ENCODE measurements at places on chromosomes 3 and 15.

DNA sequence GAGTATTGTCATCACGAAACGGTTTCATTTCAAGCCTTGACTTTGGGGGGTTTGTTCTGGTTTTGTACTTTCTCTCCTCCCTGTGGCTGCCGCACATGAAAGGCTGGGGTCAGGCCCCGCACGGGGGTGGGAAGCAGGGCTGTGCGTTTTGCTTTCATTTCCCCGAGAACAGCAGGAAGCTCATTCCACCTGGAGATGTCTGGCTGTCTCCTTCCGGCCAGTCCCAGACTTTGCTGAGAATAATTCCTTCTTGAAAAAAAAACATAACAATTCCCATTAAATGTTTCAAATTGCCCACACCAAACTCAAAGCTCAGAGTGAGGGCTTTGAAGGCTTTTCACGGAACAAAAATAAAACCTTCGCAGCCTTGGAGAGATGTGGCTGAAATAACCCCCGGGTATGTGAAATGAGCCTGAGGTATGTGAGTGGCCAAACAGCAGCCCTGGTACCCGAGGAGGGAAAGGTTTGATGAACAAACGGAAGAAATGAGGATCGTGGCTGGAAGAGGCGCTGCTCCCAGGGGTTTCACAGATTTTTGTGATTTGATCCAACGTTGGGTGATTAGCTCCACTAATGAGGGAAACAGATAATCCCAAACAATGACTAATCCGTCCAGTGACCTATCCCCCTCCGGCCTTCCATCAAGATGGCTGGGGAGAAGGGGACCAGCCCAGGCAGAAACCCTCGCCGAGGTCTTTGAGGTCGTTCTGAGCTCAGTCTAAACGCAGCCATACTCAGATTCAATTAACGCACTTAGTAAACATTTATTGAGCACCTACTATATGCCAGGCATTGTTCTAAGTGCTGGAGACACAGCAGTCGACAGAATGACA is 126.9 kb upstream of the MEF2A start:
- no peak for DNase-seq

DNA sequence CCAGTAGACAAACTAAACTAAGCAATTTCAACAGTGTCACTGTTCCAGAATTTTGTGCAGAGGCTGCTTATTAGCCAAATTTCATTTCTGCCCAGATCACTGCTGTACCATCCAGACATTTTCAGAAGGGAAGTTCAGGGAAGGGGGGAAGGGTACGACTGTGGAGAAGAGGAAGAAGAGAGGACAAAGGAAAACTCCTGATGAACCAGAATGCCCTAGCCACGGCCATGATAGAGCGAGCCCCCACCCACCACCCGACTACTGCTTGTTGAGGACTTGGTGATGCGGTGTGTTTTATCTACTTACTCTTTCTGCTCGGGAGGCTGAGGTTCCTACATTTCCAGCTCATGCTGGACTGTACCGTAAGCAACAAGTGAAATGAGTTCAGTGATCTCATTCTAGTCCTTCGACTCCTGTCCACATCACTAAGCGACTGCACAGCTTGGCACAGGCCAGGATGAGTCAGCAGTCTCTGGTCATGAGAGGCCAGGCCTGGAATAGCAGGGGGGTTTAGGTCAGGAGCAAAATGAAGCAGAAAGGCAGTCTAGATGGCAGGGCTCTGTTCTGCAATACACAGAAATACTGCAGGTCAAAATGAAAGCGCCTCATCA is 330.8 kb downstream of the TIGIT start:
- peak; percentile 65 for DNase-seq

DNA sequence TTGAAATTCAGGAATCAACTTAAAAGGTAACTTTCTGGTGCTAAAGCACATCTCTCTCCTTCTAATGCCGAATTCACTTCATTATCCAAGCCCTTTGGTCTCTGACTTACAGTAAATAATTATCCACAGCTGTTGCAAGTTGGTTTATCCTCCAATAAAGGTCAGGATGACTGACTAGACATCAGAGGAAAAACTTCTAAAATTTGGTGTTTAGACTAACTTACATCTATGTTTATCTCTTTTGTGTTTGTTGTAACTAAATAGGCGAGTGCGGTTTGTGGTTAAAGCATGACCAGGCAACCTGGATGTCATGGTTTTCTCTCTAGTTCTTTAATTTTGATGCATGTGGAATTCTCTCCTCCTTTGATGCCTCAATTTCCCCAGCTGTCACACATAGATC is 237.4 kb upstream of the LRTM1 start:
- no peak for DNase-seq

DNA sequence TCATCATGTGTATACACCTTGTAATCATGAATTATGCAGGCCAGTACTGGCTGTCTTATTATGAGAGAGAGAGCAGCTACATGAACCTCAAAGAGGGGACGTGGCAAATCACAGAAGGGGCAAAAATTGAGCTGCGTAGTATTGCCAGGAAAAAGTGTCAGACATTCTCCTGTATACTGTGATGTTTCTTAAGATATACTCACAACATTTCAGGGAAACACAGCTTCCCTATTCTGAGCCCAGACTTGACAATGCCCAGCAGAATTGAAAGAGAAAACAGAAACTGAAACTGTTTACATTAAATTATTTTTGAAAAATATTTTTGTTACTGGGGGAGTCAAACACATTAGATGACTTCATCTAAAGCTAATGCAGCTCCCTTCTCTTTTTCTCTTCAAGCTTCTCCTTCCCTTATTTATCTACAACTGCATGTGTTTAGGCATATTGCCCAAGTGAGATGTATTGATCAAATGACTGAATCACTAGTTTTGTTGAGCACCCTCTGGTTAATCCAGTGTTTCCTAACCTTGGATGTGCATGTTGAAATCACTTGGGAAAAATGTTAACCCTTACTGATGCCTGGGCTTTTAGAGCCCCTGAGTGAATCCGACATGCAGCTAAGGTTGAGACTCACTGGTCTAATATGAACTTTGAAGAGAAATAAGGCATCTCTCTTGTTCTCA is 39.5 kb downstream of the CADPS start:
- no peak for DNase-seq

GRCh38 chr15:38299216-38299615 is 46.6 kb downstream of the SPRED1 start:
- DNase-seq = no peak

DNA sequence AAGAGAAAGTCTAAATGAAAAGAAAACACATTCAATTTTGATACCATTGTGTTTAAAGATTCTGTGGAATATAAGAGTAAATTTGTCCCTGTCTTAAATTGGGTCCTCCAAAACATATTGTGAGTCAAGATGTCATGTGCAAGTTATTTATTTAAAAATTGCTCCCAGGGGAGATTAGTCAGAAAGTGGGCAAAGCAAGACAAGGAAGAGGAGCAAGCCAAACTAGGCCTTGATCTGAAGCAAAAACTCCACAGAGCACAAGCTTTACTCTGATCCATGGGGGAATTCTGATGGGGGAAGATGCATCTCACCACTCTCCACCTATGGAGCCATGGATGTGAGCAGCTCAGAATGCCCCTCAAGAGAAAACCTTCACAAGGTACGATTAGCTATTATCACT is 342.8 kb upstream of the IL12A start:
- peak; percentile 30 for DNase-seq

GRCh38 chr3:32621466-32621865 is 50.8 kb upstream of the DYNC1LI1 start:
- DNase-seq = no peak

DNA sequence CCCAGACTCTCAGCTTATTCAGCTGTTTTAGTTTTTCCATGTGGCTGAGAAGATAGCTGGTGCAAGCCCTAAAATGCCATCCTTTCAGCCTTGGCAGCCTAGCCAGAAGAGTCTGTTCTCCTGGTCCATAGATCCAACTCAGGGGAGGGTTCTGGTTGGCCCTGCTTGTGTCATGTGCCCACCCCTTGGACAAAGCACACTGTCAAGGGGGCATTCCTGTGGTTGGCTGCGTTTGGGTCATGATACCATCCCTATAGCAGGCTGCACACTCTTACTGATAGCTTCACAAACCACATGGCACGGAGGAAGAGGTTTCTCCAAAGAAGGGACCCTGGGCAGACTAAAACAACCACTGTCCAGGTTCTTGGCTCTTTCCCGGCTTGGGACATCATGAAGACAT is 8.4 kb upstream of the FSTL1 start:
- no peak for DNase-seq

DNA sequence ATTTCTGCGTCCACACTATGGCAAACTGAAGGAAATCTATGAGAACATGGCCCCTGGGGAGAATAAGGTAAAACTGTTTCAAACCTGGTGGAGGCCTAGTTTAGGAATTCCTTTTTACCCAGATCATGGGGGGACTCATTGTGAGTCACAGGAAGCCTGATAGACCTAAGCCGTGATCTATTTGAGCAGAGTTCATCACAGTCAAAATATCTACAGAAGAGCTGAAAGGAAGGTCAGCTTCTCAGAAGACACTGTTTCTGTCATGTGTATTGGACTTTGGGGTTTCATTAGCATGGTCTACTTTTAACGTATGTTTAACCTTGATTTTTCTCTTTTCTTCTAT is 1.3 kb downstream of the PSMD2 start:
- DNase-seq = no peak

GRCh38 chr15:41790756-41791546 is 16.7 kb downstream of the MAPKBP1 start:
- no peak for DNase-seq

- no peak for DNase-seq
Observed at GRCh38 chr3:198046120-198046857, 86.3 kb downstream of the LMLN start.

- no peak for DNase-seq
Observed at GRCh38 chr15:58932710-58933280, 684 bp downstream of the SLTM start.

- DNase-seq = no peak
Observed at GRCh38 chr3:186361762-186362536, at the start of gene DGKG. Gene DGKG (minus strand): TSS chr3:186362234. CDS start chr3:186320459, 41,775 bp downstream.

- peak; percentile 36 for DNase-seq
Observed at GRCh38 chr3:24763393-24763792, 268.7 kb upstream of the THRB start.

GRCh38 chr3:12139111-12139511 is 19.6 kb downstream of the TIMP4 start:
- DNase-seq = peak; percentile 42

GRCh38 chr15:54312528-54312927 is 334.3 kb downstream of the UNC13C start:
- no peak for DNase-seq

GRCh38 chr3:133538154-133538553 is 35.3 kb upstream of the CDV3 start:
- no peak for DNase-seq

DNA sequence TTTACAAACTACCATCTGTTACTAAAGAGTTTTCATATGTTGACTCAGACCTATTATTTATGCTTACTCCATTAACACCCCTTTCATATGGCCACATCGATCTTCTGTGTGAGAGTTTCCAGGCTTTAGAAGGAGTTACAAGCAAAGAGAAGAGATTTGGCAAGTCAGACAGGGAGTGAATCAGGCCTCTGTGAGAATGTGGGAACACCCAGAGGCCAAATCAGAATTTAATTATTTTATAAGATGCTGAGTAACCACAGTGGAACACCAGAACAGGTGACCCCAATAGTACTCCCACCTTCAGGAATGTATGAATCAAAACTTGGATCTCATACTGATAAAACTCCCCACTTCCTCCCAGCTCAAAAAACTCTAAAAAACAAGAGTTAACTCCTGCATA is 42.0 kb downstream of the IFT57 start:
- peak; percentile 65 for DNase-seq

- DNase-seq = no peak
Observed at GRCh38 chr3:160065282-160065681, 76.6 kb downstream of the IL12A start.

DNA sequence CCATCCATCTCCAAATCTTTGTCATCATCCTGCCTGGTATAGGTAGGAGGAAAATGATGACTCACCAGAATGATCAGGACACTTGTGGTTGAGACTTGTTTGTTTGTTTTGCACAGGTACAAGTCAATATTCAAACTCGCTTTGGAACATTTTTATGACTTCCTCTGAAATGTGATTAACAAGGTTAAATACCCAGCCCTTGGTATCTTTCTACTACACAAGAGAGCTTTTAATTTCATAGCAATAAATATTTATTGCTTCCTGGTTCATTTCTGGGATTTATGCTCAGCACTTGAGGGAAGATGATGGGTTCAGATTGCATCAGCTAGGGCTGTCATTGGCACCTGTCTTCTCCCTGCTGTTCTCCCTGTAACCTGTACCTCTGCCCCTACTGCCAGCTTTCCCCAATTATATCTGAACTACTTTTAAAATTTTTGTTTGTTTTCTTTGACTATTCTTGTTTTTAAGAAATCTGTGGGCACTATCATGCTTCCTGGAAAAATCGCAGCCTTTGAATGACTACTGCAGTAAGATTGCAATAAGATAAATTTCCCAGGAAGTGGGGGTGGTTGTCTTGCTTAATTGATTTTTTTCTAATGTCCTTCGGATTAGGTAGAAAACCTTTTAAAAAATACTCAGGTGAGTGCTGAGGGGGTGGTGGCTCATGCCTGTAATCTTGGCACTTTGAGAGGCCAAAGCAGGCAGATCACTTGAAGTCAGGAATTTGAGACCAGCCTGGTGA is 24.3 kb upstream of the GCNT3 start:
- DNase-seq = no peak

DNA sequence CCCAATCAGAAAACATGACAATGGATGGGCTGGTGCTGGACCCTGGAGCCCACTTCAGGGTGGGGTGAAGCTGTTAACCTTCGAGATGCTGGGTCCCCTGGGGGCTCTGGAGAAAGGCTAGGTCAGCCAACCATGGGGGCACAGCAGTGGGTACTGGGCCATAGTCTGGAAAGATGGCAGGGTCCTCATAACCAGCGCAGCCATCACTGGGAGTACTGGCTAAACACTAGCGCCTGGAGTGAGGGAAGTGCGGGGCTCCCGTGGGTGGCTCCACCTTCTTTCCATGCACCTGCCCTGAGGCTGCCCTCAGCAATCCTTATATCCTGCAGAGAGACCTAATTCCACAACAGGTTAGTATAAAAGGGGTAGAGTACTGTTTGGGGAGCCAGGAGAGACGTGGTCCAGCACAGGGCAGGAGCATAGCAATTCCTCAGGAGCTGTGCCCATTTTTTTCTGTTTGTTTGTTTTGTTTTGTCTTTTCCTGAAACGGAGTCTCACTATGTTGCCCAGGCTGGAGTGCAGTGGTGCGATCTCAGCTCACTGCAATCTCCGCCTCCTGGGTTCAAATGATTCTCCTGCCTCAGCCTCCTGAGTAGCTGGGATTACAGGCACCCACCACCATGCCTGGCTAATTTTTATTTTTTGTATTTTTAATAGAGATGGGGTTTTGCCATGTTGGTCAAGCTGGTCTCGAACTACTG is 122.6 kb upstream of the MEF2A start:
- DNase-seq = no peak

- DNase-seq = peak; percentile 75
Observed at GRCh38 chr15:28021281-28022039, 77.7 kb downstream of the OCA2 start.

DNA sequence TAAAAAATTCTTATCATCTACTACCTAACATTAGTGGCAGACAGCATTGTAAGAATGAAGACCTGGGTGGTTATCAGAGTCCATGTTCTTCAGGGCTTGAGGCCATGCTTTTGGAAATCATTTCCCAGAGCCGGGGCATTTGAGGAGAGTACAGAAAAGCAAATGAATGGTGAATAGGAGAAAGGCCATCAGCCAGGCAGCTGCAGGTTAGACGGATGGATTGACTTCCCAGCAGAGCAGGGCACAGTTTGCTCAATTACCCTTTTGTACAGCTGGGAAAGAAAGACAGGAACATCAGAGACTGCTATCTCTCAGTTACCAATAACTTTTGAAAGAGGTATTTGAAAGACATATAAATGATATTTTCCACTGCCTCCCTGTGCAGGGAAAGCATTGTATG is 135.6 kb downstream of the ALCAM start:
- DNase-seq = no peak

- no peak for DNase-seq
Observed at GRCh38 chr15:95940431-95940985, 390.0 kb upstream of the NR2F2 start.

- no peak for DNase-seq
Observed at GRCh38 chr3:125014570-125015179, 41.1 kb downstream of the HEG1 start.
